Smooth muscle cell of the coronary artery (primary cell): ENCODE measurements at places on chromosomes 3 and 15. TPM values are rescaled to one million over a fixed set of nuclear protein-coding genes. Genes with fewer than 3 reads are reported as not detected.

Gene PPM1L
- total RNA-seq = 0.82 and 1.7 TPM in 2 replicates

Gene GRK7
- total RNA-seq = under 0.01 TPM in 1 of 2 replicates, not detected in the other

Gene SKOR1
- total RNA-seq = under 0.01 TPM in 1 of 2 replicates, not detected in the other

Gene C15orf61
- total RNA-seq = 1.6 and 1.8 TPM in 2 replicates

Gene GOLGA8G
- not detected in 2 replicates for total RNA-seq
